HFFc6 (cell line): ENCODE measurements at places on chromosomes 3 and 15. TPM values are rescaled to one million over a fixed set of nuclear protein-coding genes. Genes with fewer than 3 reads are reported as not detected.

- no peak overlapping the region for H3K27ac ChIP-seq
- no peaks in the 10 kb centered on the region; the same call in none of the 2 replicates for H3K27me3 ChIP-seq
- DNase-seq = peak; percentile 33
- H3K4me3 ChIP-seq = no peak overlapping the region
These were observed 47.4 kb upstream of the CRTC3 start for GRCh38 chr15:90482124-90483011.

Gene MESP1
- 0.34 to 0.62 TPM (median 0.36 TPM) in 3 replicates for total RNA-seq

Gene REC114
- total RNA-seq = not detected in 2 replicates

- no peaks in the 10 kb centered on the region; the same call in 1 of the 2 replicates for H3K27me3 ChIP-seq
- H3K27ac ChIP-seq = no peak overlapping the region
These were observed 270.2 kb upstream of the GBE1 start for GRCh38 chr3:82031596-82031995.

- no peak overlapping the region for H3K4me3 ChIP-seq
- no peaks in the 10 kb centered on the region for H3K36me3 ChIP-seq
- DNase-seq = peak; percentile 84
- no peak overlapping the region for H3K27ac ChIP-seq
- peaks cover 24% of the 10 kb centered on the region for H3K27me3 ChIP-seq
- H3K4me1 ChIP-seq = peaks cover 10% of the 10 kb centered on the region
These were observed 139.4 kb downstream of the OPA1 start for GRCh38 chr3:193732391-193732790.

Gene CILP
- not detected in 3 replicates for total RNA-seq
